ENCODE measurements at places on chromosomes 7 and 10.
A peak's percentile ranks its signal among the peaks of the same experiment; 100 is the strongest.

DNA sequence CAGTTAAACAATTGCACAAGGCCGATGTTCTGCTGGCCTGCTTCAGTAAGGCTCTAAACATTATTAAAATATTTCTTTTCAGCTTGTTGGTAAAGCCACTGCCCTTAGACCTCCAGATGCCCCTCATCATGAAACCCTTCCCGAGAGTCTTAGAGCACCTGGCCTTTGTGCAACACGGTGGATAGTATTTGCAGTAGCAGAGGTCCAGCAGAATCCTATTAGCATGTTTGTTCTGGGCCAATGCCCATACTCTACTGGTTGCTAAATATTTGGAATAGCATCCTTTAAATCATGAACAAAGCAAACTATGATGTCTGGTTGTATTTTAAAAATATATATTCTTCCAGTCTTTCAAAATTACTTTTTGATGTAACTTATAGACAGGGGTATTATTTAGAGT, 584.6 kb downstream of the CNTNAP2 start:
- no peak for DNase-seq

DNA sequence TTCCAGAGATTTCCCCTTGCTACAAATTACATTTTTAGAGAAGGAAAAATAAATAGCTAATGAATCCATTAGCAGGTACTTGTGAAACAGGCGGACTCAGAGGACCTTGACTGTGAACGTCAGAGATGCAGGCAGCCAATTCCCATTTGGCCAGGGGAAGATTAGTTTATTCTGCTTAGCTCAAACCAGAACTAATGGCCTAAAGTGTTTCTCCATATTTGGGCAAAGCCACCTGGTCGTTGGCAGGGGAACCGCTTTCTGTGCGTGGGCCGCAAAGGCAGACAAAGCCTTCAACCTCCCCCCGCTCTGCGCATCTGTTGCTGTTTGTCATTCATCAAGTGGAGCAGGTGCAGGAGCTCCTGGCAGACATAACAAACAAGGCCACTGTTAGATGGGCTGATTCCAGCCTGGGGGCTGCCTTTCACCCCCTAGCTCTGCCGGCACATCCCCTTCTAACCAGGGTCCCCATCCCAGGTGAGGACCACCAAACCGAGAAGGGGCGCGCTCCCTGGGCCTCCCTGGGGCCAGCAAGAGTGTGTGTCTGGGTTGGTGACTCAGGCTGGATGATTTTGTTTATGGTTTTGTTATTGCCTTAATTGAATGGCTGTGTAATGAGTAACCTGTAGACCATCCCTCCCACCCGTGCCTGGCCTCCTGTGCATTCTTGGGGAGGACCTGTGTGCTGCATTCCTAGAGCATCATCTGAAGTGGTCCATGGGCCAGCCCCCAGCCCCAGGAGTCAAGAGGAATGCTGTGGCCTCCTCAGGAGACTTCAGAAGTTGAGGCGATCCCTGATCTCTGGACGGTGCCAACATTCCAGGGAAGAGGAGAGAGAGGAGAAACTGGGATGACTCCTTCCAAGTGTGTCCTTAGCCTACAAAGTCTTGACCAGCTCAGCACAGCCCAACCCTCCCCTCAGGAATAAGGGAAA, 14.5 kb upstream of the CPA1 start:
- DNase-seq = no peak

- DNase-seq = no peak
Measured at GRCh38 chr10:115931309-115931708, 341.7 kb downstream of the GFRA1 start.

DNA sequence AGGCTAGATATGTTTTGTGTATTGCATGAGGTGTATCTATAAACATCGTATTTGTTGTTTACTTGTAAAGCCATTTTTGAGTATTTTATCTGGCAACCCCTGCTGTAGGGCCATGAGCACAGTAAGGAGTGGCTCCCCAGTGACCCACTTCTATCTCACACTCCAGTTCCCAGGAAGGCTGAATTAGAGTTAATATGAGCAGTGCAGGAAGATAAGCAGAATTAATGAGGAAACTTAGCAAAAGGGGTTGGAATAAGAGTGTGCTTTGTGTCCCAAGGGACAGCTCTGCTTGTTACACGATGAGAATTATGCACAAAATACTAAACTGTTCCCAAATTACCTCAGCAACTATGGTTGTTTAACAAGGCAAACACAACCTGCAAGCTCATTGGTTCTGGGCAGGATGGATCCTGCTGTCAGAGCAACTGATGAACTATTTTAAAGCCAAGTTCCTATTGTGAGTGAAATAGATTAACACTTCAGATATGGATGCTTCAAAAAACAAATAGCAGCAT, 1005.8 kb downstream of the NRG3 start:
- DNase-seq = no peak

DNA sequence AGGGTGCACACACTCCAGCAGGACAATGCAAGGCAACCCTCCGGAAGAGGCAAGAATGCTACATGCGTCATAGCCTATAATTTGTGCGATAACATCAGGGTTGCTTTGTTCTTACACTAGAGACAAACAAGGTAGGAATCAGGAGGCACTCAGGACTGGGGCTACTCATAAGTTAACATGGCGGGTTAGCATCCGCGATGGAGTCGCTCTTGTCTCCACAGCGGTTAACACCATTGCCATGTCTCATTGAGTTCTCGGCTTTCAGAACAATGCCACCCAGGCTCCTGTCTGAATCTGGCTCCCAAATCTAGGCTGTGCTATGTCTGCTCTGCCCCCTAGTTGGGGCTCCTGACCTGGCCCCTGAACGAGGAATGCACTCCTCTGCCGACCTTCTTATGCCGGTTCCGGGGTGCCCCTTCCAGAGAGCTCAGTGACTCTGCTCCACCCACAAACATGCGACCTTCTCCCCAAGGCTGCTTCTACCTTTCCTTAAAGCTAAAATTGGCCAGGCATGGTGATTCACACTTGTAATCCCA, 24.9 kb upstream of the SLF2 start:
- DNase-seq = no peak

DNA sequence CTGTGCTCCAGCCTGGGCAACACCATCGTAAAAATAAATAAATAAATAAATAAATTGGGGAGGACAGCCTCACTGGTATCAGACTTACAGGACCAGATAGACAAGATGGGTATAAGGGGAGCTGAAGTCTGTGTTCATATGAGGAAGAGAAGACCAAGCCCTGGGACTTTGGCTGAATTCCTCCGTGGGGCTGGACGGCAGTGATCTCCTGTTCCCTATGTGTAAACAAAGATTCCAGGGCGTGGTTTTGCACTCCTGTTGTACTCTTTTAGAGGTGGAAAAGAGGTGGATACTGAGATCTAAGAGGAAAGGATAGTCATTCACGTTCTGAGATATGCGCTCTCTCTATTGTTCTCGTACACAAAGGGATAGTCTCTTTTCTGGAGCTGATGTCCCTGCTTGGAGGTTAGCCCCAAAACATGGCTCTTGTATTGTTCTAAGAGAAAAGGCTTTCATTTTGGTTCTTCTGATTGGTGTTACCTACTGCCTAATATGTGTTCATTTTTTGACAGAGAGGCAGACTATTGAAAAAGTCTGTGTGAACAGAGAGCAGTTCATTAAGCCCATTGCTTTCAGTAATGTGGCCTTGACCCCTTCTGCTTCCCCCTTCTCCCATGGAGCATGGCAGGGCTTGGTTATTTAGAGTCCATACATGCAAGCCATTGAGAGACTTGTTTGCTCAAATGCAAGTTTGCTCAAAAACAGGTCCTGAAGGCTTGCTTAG, 12.3 kb downstream of the KCTD7 start:
- no peak for DNase-seq

- no peak for DNase-seq
Measured at GRCh38 chr10:27995311-27995710, 3.6 kb downstream of the ODAD2 start.

DNA sequence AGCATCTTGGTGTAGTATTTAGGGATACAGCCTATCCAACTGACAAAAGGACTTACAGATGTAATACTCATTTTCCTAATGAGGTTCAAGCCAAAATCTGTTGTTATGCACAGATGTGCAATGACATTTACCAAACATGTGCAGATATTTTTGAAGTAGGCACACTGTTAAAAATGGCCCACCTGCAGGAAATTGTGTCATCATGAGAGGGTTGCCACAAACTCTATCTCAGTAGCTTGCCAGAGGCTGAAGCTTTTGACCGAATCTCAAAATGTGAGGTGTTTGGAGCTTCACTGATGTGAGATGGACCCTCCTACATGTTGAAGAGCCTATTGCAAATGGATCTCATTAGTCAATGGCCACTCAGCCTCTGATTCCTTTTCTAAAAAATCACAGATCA, 89.7 kb upstream of the CSTF2T start:
- no peak for DNase-seq

DNA sequence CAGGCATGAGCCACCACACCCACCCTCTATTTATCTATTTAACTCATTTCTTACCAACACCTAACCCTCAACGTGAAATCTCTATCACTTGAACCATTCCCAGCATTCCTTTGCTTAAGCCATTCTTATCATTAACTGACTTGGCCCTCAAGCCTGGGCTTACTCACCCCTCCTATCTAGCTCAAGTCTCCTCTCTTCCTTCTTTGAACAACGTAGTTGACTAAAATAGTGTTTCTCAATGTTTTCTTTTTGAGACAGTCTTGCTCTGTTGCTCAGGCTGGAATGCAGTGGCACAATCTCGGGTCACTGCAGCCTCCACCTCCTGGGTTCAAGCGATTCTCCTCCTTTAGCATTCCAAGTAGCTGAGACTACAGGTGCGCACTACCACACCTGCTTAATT, 7.0 kb downstream of the ANXA7 start:
- DNase-seq = no peak

- DNase-seq = no peak
Measured at GRCh38 chr10:19014034-19014433, 34.6 kb upstream of the MALRD1 start.

DNA sequence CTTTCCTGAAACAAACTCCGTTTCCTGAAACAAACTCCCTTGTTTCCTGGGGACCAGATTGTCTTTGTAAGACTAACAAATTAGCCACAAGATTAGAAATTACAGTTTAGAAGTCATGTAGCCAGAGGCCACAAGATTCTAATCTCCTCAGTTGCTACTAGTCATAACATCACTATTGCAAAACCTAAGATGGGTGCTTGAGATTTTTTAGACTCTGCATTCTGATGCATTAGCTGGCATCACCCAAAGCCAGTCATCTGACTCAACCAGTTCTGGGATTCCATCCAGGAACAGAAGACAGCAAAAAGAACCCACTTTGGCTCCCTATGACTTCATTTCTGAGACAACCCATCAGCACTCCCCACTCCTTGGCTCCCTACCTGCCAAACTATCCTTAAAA, 367.9 kb upstream of the MBL2 start:
- no peak for DNase-seq

DNA sequence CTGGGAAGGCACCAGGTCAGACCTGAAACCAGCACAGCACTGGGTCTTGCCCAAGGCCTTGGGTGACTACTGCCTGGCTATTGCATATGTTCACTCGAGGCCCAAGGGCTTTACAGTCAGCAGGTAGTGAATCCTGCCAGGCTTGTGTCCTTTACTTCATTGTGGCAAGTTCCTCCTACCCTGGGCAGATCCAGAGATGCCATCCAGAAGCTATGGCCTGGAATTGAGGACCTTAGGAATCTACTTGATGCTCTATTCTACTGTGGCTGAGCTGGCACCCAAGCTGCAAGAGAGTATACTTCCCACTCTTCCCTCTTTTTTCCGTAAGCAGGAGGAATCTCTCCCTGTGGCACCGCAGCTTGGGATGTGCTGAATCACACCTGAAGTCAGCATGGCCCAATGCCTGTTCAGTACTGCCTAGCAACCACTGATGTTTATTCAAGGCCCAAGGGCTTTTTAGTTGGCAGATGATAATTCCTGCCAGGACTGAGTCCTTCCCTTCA, 246.7 kb upstream of the CTBP2 start:
- DNase-seq = no peak

GRCh38 chr7:149074116-149074885, 16.2 kb downstream of the ZNF786 start:
- no peak for DNase-seq

GRCh38 chr7:2015251-2015871, 217.4 kb downstream of the MAD1L1 start:
- DNase-seq = peak; percentile 29

GRCh38 chr7:155665957-155666287, 21.5 kb downstream of the RBM33 start:
- no peak for DNase-seq

GRCh38 chr7:139773371-139773770, 4.4 kb downstream of the HIPK2 start:
- DNase-seq = no peak

GRCh38 chr7:1092806-1093501, 5.0 kb downstream of the GPER1 start:
- DNase-seq = no peak

DNA sequence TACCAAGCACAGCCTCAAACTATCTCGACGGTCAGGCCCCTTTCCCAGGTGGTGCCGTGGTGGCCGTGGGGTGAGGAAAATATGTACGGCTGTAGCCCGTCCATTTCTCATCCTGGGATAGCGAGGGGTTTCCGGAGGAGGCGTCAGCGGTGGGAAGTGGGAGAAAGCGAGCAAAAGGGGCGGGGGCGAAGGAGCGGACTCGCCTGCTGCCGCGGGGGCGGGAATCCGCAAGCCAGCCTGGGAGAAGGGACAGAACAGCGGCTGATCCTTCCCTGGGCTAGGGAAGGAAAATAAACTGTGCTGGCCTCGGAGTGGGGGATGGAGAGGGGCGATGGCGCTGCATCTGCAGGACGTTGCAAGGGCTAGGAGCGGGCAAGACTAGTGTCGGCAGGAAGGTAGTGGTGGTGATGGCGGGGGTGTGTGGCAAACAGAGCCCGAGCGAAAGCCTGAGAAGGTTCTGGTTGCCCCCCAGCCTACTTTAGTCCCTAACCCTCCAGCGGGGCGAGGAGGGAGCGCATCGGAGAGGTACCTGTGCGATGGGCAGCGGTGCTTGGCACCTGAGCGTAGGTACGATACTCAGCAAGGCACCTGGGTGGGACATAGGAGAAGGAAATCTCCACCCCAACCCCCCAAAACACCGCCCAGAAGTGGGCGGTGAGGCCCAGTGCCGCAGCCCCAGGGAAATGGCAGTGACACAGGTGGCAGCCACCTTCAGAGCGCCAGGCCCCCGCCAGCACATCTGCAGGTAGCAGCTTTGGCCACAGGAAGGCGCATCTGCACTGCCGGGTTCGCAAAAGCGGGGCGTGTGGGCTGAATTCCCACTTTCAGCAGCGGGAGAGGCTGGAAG, 49.9 kb upstream of the STEAP1B start:
- no peak for DNase-seq

DNA sequence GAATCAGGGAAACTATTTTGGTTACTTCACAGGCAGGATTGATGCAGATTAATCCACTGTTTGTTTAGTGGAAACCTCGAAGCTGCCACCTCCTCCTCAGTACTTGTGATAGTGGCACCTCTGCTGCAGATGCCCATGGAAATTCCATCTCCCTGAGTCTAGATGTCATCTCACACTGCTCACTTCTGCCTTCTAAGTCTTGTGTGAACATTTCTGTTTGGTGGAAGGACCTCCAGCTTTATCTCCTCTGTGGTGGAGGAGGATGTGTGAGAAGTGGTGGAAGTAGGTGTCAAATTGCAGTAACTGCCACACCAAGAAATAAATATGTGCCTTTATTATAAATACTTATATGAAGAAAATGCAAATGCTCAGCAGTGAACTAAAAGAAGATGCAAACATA, 25.8 kb upstream of the GPR141 start:
- no peak for DNase-seq

Measured in lower lobe of right lung (tissue), 2 donors.